HFFc6 (cell line): ENCODE measurements at places on chromosomes 1 and 21. TPM values are rescaled to one million over a fixed set of nuclear protein-coding genes. Genes with fewer than 3 reads are reported as not detected.

DNA sequence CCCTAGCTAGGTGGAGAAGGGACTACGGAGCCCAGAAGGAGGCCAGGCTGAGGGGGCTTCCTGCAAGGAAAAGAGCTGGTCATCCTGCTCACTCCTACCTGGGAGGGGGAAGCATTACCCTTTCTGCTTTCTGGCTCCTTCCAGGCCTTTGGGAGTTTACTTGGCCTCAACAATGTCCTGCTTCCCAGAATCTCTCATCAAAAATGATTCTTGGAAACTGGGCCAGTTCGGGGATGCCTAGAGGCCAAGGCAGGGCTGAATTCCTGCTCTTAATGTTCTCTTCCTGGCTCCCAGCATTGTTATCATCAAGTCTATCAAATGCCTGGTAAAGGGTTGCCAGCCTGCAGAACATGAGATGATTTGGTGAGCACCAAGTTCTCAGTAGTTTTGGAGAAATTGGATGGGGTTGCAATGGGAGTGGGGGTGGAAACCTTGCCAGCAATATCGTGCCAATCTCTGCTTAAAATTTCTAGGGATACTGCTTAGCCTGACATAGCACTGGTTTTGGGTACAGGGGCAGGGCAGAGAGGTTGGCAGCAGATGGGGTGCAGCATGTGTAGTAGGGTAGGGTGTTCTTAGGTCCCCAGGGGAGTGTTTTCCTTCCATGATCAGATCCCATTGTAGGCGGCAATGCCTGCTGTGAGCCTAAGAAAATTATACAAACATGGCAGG lies 7.7 kb upstream of the PAFAH2 start:
- DNase-seq, result no peak

DNA sequence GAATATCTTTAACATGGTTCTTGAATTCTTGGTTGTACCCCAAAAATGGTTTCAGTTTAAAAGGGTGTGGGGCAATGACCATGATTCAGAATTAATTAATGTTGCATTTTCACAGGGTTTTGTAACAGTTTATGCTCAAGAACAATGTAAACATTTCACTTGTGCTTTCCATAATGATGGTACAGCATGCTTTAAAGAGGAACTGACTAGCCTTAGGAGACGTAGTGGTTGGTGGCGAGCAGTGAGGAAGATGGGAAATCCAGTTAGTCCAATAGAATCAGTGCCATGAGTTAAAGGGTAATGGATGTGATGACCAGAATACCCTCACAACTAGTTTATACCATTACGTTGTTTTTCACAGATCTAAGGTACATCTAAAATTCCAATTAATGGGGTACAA lies 138.0 kb downstream of the HS2ST1 start:
- no peak for DNase-seq

GRCh38 chr1:197180252-197180878 lies 33.9 kb upstream of the ASPM start:
- peak; percentile 81 for DNase-seq

DNA sequence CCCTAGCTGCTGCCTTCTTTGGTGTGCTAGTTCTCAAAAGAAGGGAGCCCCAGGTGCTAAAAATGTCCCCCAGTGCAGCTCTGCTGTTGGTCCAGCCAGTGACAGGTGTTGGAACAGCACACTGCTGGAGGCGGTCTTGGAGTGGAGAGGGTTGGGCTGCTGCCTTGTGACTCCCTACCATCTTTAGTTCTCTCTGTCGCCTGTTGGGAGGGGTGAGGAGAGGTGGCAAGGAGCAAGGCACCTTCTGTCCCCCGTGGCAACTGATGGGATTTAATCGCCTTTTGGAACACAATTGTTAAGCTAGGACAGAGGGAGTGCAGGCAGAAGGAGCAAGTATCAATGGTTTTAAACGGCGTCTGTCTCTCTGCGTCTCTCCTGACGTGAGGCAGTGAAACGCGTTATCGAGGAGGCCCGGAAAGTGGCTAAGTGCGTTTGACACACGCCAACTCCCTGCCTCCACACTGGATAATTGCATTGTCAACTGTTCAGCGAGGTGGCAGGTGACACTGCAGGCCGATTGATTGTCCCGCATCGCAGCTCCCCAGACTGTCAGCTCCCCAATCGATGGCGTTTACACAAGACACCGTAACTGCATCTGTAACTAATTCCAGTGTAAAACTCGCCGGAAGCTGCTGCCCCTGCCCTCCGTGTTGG lies 34.0 kb downstream of the TMEM53 start:
- no peak for DNase-seq

The A3GALT2 gene
- not detected in 3 replicates for total RNA-seq

- DNase-seq, result no peak
These were observed 72.2 kb downstream of the NME7 start for GRCh38 chr1:169295425-169295824.

GRCh38 chr1:9605946-9606455 lies 17.3 kb downstream of the TMEM201 start:
- no peak for DNase-seq

DNA sequence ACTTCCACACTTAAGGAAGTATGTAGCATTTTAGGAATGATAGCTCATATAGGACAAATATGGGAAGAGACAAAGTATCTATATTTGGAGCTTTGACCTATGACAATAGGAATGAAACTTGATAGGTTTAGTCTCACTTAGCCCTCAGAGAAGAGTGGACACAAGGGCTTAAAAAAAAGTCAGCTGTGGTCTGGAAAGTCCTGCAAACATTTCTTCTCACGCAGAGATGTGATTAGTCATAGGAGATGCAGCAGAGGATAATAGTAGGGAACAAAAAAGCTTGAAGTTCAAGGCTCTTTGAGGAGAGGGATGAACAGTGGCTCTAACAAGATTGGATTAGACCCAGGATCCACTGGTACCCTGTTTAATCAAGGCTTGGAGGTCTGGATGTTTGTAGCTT lies 14.8 kb upstream of the RNF220 start:
- DNase-seq, result peak; percentile 85
